Glutamatergic neuron (in vitro differentiated cells): ENCODE measurements at places on chromosomes 5 and 9. TPM values are rescaled to one million over a fixed set of nuclear protein-coding genes. Genes with fewer than 3 reads are reported as not detected.

- peak; percentile 24 for DNase-seq
Measured at GRCh38 chr9:3732077-3733038, 206.6 kb upstream of the RFX3 start.

- peak; percentile 56 for DNase-seq
Measured at GRCh38 chr9:16884952-16885513, 14.6 kb upstream of the BNC2 start.

- no peak for DNase-seq
Measured at GRCh38 chr5:146821732-146822131, 56.8 kb downstream of the PPP2R2B start.

GRCh38 chr9:136081113-136081825 lies 13.8 kb downstream of the NACC2 start:
- peak; percentile 48 for DNase-seq

- DNase-seq, result no peak
Measured at GRCh38 chr5:8944005-8944404, 601.9 kb downstream of the SEMA5A start.

GRCh38 chr5:54249210-54250028 lies 61.0 kb downstream of the ARL15 start:
- peak; percentile 39 for DNase-seq

DNA sequence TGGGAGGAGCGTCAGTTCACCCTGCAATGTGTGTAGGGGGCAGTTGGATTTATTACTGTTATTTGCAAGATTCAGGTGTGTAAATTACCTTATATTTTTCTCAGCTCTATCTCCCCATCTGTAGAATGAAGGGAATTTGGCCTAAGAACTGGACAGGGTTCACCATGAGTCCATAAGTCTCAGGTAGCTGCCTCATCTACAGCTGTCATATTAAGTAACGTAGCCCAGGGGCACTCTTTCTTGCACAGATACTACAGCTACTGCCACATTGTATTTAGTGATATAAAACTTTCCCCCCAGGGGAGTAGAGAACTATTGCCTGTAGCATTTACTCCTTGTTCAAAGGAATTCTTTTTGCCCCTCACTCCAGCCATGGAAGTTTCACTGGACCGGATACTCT lies 301.4 kb upstream of the ZNF608 start:
- DNase-seq, result no peak

The CKS2 gene
- 48.7 TPM for total RNA-seq

The PRR16 gene
- 0.25 TPM for total RNA-seq

The AGXT2 gene
- not detected for total RNA-seq

The GOLGA2 gene
- 78.3 TPM for total RNA-seq
